Tongue (tissue), 3 donors: ENCODE measurements at places on chromosomes 3 and 15. TPM values are rescaled to one million over a fixed set of nuclear protein-coding genes. Genes with fewer than 3 reads are reported as not detected.
A peak's percentile ranks its signal among the peaks of the same experiment; 100 is the strongest.

GRCh38 chr3:46835054-46835453, 28.2 kb downstream of the MYL3 start:
- no peak for DNase-seq

GRCh38 chr3:5787861-5788488, 600.5 kb downstream of the EDEM1 start:
- DNase-seq, result peak; percentile 75

- no peak for DNase-seq
These were observed 159.5 kb upstream of the TBC1D5 start for GRCh38 chr3:17901893-17902292.

- DNase-seq, result no peak
These were observed 279.2 kb downstream of the DOCK3 start for GRCh38 chr3:50953825-50954414.

GRCh38 chr3:49007771-49008528, 759 bp downstream of the WDR6 start:
- peak; percentile 94 for DNase-seq

- DNase-seq, result no peak
These were observed 7.4 kb downstream of the GOLM2 start for GRCh38 chr15:44295750-44296431.

GRCh38 chr3:48694610-48695392, 9.1 kb upstream of the NCKIPSD start:
- peak; percentile 53 for DNase-seq

- DNase-seq, result no peak
These were observed 85.9 kb upstream of the FNDC3B start for GRCh38 chr3:171953301-171954022.

DNA sequence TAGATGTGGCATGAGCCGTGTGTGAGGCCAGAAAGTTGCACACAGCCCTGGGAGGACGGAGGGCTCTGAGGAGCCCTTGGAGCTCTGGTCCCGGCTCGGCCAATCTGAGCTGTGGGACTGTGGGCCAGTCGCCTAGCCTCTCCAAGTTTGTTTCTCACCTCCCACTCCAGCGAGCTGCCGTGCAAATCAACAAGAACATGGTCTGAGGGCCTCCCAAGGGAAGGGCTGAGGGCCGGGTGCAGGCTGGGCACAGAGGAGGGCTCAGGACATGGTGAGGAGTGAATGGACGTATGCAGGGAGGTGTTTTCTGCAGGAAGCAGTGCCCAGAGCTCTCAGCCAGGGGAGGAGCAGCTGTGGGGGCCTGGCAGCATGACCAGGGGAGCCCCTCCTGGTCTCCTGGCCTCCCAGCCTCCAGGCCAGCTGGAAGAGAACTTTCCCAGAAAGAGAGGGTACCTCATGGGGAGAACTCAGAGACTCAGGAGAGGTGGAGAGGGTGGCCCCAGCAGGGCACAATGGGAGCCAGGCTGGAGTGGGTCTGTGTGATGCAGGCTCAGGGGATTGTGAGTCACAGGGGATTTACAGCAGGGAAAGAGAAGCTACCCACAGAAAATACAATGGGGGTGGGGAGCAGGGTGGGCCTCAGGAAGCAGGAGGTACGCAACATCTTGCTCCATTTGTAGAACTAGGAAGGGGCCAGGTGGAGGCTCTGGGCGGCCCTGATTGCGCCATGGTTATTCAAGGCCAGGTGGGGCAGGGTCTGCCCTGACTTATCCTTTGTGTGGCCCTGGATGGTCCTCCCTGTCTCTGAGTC, 24.8 kb downstream of the PSTPIP1 start:
- DNase-seq, result no peak

DNA sequence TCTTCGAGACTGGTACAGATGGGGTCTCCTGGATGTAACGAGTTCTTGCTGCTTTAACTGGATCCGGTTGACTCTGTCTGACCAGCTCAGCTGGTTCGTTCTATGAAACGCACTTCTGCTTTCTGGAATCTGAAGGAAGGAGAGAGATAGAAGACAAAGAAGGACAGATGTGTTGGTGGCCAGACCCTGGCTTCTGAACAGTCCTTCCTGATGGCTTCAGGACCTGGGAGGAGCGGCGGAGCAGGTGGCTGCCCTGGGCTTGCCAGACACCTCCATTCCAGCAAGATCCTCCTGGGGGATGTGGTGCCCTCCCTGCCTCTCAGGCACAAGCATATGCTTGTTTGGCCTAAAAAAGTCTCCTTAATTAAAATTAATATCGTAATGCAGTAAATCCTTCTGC, 99.9 kb downstream of the APBA2 start:
- no peak for DNase-seq

DNA sequence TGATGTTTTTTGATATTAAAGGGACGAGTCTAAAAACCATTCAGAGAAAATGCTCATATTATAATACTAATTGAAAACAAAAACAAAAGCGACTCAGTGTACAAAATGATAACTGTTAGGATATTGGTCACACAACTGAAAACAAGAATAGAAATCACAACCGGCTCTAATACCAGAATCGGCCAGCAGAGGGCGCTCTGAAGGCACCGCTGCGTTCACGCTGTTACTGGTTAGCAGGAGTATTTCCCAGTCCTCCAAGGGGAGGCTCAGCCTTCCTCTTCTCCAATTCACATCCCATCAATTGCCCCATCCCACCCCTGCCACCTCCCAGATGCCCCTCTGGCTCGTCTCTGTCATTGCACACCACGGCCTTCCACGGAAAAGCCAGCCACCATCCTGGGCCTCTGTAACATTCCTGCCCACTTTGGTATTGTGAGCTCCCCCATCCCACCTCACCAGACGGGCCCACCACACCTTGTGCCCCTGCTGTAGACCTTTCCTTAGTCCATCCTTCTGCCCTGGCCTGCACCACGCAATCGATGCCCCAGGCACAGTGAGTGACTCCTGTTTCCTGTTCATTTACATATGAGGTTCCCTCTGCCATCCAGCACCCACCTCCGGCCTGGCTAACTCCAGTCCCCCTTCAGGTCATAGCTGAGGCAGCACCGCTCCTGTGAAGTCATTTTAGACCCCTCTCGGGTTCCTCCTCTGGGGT, 8.5 kb downstream of the FAM107A start:
- DNase-seq, result peak; percentile 87

GRCh38 chr3:196537319-196537984, 22.3 kb upstream of the SMCO1 start:
- peak; percentile 23 for DNase-seq

- no peak for DNase-seq
These were observed 66.6 kb upstream of the TGFBR2 start for GRCh38 chr3:30539772-30540171.

DNA sequence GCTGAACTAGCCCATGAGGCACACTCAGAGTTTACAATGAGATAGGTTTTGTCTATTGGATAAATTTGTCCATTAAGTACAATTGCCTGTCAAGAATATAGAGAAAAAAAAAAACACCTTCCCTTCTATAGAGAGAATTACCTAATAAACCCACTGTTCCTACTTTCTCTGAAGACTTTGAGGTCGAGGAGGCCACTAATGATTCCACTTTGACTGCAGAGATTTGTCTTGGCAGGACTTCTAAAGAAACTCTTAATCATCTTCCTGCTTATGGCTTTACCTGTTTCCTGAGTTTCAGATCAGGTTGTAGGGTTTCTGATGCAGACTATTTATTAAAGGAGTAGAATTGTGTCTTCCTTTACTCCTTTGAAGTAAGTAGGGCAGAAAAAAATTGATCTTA, 342.4 kb upstream of the KCNMB2 start:
- DNase-seq, result no peak

- DNase-seq, result peak; percentile 92
These were observed 24.3 kb downstream of the H1-8 start for GRCh38 chr3:129567176-129567705.

Gene PRTG
- total RNA-seq, result 19.7 TPM

Gene CACNA2D3
- 2.5 TPM for total RNA-seq

Gene MAPKBP1
- total RNA-seq, result 22.8 TPM

Gene ANXA2
- 742 TPM for total RNA-seq

Gene DGKG
- 2.2 TPM for total RNA-seq

Gene SEMA6D
- 34.9 TPM for total RNA-seq

Gene GCNT3
- 5.3 TPM for total RNA-seq

Gene CCR3
- total RNA-seq, result 0.51 TPM
